ENCODE measurements at places on chromosomes 12 and 14.

DNA sequence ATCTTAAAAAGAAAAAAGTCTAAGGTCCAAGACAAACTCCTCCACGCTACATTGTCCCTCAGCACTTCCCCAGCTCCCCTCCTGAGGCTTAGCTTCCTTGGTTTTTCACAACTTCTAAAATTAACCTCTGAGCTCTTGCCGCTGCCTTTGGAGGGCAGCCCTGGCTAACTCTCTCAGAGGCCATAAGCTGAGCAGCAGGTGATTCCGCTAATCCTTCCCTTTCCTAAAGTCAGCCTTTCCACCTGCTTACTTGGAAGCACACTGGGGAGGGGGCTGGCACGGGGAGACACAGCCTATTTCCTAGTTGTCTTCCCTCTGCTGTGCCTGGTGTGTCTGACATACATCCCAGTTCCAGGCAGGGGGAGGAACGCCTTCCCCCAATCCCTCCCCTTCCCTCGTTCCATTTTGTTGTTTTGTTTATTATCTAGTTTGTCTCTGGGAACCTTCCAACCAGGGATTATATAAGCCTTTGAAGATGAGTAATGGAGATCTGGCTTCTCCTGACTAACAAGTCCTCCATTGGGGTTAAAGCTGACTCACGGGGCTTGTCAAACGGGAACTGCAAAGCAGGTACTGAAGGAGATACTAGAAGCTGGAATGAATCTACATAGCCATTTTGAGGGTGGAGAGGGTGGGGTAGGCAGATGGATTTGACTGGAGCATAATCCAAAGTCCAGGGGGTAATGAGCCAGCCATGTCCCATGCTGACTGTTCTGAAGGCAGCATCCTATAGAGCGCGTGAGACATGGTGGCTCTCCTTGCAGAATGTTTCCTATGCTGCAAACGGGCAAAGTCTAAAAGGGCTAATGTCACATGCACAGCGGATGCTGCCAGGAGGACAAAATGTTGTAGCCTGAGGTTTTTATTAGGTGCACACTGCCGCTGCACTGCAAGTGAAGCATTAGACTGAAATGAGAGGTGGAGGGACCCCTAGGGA, 230.8 kb downstream of the FOXN3 start:
- no peak for DNase-seq

DNA sequence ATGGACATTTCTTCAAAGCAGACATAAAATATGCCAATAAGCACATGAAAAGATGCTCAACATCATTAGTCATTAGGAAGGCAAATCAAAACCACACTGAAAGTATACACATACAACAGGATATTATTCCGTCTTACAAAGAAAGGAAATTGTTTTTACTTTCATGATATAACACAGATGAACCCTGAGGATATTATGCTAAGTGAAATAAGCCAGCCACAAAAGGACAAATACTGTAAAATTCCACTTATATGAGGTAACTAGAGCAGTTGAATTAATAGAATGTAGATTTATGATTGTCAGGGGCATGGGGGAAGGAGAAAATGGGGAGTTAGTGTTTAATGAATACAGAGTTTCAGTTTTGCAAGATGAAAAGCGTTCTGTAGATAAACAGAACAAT, 4.2 kb downstream of the ACYP1 start:
- no peak for DNase-seq

GRCh38 chr12:91100906-91101305, 10.4 kb downstream of the LUM start:
- DNase-seq, result no peak

- DNase-seq, result no peak
These were observed 31.4 kb downstream of the CFAP251 start for GRCh38 chr12:121949648-121950397.

GRCh38 chr14:50425105-50425504, 28.4 kb upstream of the CDKL1 start:
- no peak for DNase-seq

GRCh38 chr12:121184984-121185889, 24.7 kb upstream of the P2RX4 start:
- DNase-seq, result no peak

GRCh38 chr12:89649820-89650219, 58.8 kb downstream of the ATP2B1 start:
- no peak for DNase-seq

- peak; percentile 93 for DNase-seq
These were observed 49.3 kb downstream of the NDUFA12 start for GRCh38 chr12:94954029-94954685.

DNA sequence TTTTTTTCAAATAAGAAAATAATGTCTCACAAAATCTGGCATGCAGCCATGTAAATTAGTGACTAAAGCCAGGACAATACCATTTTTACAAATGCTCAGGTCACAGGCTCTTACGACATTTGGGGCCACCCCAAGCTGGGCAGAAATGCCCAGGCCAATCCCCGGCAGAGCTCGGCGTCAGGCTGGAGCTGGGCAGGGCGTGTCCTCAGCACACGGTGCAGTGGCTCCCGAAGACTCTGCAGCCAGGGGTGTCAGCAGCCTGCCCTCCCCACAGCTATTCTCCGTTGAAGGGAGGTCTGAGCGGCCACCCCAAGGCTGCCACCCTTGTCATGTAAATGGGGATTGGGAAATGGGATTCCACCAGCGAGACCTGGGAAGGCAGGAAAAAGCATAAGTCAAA, 158.6 kb downstream of the DICER1 start:
- DNase-seq, result no peak

GRCh38 chr12:84891106-84891838, 21.3 kb downstream of the SLC6A15 start:
- no peak for DNase-seq

GRCh38 chr12:54019091-54019811, 9.0 kb upstream of the HOXC6 start:
- no peak for DNase-seq

GRCh38 chr14:80567905-80568536, 356.7 kb upstream of the DIO2 start:
- DNase-seq, result no peak

DNA sequence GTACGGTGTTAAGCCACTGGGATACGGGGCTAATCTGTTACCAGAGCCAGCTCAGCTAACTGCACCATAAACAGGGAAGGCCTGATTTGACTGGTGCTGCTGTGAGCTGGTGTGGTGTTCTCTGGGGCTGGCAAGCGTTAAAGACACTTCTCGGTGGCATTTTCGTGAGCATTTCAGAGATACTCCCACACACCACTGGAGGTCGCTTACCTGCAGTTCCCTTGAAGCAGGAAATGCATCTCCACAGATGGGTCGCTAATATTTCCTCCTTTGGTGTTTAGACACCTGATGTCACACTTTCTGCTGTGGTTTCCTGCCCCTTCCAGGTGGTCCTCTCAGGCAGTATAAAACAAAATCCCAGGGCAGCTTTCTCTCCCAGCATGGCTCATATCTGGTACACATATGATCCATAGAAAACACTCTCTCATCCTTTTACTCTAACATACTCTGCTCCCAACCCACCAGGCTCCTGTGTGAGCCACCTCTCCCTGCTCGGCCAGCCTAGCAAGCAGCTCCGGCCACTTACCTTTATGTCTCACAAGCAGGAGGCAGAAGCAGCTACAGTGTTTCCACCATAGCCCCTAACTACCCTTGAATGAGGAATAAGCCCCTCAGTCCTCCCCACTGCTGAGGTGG, 129.9 kb upstream of the GRIN2B start:
- no peak for DNase-seq

DNA sequence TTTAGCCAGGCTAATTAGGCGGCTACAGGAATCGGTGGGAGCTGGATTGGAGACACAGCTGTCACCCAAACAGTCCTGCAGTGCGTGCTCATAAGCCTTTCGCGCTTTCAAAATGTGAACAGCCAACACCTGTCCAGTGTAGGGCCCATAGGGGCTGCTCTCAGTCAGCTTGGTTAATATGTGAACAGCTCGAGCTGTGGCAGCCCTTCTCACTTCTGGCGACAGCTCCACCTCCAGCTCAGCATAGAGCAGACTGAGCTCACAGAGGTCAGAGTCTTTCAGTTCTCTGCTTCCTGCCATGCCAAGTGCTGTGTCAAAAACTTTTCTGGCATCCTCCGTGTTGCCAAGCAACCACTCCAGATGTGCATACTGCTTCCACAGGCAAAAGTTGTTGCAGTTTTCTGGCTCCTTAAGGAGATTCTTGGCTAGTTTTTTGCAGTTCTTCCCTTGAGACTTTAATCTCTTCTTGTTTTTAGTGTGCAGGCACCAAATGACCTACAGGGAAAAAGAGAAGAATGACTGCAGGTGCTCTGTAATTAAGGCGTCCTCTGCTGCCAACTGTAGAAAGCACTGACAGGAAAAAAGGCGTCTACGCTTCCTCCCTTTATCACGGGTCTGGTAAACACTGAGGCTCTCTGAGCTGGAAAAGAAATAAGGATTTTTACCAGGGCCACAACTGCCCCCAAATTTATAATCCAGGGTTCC, 32.5 kb downstream of the PSMC1 start:
- no peak for DNase-seq

GRCh38 chr14:88604212-88604611, 41.4 kb downstream of the ZC3H14 start:
- DNase-seq, result no peak

- DNase-seq, result no peak
These were observed 5.6 kb downstream of the TBPL2 start for GRCh38 chr14:55434805-55435174.

- DNase-seq, result no peak
These were observed 12.8 kb upstream of the PALS1 start for GRCh38 chr14:67228325-67228984.

- DNase-seq, result no peak
These were observed 144.5 kb upstream of the SLC38A2 start for GRCh38 chr12:46516933-46517578.

- DNase-seq, result no peak
These were observed 61.8 kb upstream of the RIN3 start for GRCh38 chr14:92451755-92452154.

DNA sequence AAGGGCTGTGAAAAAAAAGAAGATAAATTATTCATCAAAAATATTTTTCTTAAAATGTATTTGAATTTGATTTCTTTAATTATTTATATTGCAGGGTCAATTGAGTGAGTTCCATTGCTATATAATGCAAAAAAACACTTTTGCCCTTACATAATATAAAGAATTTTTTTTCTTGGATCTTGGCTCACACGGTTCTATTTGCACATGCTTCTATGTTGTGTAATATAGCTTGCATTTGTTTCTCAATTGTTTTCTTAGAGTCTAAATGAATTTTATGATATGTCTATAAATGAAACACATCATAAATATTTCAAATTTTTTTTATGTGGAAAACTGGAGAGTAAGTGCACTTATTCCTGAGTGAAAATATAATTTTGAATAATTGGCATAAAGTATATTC, 694.2 kb downstream of the SLC6A15 start:
- DNase-seq, result no peak

DNA sequence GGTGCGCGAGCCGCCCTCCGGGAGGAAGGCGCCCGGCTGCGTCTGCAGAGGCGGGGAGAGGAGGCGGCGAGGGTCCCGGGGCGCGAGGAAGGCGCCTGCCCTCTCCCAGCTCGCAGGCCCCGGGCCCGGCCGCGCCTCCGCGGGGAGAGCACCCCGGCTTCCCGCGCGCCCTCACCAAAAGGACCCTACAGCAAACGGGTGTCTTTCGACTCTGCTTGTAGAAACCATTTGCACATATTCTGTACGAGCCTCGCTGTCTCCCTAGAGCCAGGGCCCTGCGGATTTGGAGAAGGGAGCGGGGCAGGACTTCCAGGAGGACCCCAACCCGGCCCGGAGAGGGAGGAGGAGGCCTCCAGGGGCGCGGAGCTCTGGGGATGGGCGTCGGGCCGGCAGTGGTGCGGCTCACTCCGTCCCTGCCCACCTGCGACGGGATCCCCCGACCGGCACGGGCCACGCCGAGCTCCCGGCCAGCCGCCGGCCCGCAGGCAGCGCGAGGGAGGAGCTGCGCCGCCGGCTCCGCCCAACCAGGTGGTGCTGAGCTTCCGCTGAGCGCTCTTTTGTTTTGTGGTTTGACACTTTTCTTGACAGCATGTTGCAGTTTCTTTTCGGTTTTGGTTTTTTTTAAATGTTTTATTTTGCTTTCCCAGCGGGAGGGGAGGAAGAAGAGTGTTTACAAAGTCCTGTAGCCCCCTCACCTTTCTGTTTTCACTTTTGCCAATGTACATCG, 103.3 kb upstream of the FKBP4 start:
- peak; percentile 78 for DNase-seq

DNA sequence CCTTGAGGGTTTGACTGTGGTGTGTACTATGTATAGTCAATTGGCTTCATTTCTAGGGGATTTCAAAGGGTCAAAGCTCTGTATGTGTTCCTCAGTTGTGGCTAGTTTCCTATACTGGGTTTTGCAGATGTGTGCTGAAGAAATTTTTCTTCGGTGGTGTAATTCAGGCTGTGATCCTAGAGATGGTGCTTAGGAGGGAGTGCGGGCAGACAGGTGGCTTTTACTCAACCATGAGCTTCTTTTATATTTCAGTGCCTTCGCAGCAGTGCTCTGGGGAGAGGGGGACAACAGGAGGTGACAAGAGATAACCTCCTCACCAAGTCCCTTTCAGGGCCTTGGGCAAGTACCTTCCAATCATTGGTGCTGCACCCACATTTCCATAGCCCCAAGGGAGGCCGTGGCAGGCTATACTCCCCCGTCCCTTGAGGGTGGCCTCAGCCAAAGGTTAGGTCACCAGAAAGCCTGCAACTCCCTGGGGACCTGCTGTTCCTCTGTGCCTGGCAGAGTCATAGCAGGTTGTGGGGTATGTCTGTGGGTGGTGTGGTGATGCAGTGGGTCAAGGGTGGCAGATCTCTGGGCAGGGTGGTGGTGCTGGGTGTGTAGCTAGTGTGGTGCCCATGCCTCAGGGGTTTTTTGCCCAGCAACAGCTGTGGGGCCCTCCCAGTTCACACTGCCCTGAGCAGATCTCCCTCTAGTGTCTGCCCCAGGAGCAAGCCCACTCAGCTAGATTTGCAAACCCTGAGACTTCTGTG, 37.0 kb upstream of the TMX1 start:
- no peak for DNase-seq

GRCh38 chr12:25684070-25684469, 131.0 kb upstream of the LMNTD1 start:
- DNase-seq, result no peak

DNA sequence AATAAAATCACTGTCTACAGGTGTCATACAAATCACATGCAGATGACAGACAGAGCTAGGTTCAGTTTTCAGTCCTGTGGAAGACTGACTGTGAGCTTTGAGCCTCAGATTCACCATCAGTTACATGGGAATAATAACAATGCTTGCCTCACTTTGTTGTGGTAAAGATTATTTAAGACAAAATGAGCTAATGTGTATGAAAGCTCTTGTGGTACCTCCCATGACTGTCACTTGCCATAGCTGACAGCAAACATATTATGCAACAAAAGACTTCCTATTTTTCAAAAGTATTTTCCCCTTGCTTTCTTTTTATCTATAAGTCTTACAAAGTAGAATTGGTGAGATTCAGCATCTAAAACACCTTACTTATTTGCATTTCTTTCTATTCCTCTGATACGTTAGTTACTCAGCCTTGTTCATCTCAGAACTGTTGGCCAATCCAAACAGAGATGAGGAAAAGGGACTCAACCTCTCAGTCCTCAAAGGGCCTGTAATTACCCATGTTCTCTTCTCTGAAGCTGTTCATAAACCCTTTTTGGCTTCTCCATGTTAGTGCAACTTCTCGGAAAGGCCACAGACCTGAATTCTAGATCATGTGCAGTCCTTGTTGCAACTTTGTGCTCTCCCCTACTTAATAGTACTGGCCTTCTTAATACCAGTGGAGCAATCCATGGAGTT, 8.8 kb upstream of the DDHD1 start:
- DNase-seq, result peak; percentile 3

- DNase-seq, result no peak
These were observed 82.3 kb downstream of the KCNMB4 start for GRCh38 chr12:70448371-70448770.

- DNase-seq, result no peak
These were observed 731.9 kb upstream of the FBXO33 start for GRCh38 chr14:40164083-40164482.

GRCh38 chr12:57487597-57488401, at the start of gene MARS1:
Gene MARS1 (plus strand): TSS chr12:57488068. CDS start chr12:57488091, 23 bp downstream.
- peak; percentile 99 for DNase-seq

Measured in hematopoietic multipotent progenitor cell treated with erythropoietin and hydrocortisone succinate and interleukin-3 and kit ligand, for 8 days (in vitro differentiated cells).